Fibroblast of lung (primary cell): ENCODE measurements at places on chromosomes 2 and 18. TPM values are rescaled to one million over a fixed set of nuclear protein-coding genes. Genes with fewer than 3 reads are reported as not detected.

The HOXD11 gene
- total RNA-seq = not detected in 2 replicates

- no peak overlapping the region for H3K4me3 ChIP-seq
- H3K27ac ChIP-seq = no peak overlapping the region
- H3K36me3 ChIP-seq = no peaks in the 10 kb centered on the region
- H3K27me3 ChIP-seq = no peaks in the 10 kb centered on the region
These were observed 3.3 kb downstream of the WDR12 start for GRCh38 chr2:202908186-202908585.

GRCh38 chr2:135219226-135219625 is 167.1 kb downstream of the RAB3GAP1 start:
- no peaks in the 10 kb centered on the region for H3K36me3 ChIP-seq
- no peak for DNase-seq
- no peaks in the 10 kb centered on the region for H3K27me3 ChIP-seq
- H3K4me3 ChIP-seq = no peak overlapping the region
- no peak overlapping the region for H3K27ac ChIP-seq

GRCh38 chr18:38883111-38883510 is 1317.5 kb upstream of the CELF4 start:
- no peaks in the 10 kb centered on the region for H3K36me3 ChIP-seq
- H3K4me1 ChIP-seq = no peaks in the 10 kb centered on the region
- DNase-seq = no peak
- no peaks in the 10 kb centered on the region for H3K27me3 ChIP-seq

GRCh38 chr2:15166878-15167277 is 394.3 kb downstream of the NBAS start:
- H3K36me3 ChIP-seq = no peaks in the 10 kb centered on the region
- peaks cover 11% of the 10 kb centered on the region for H3K4me1 ChIP-seq
- no peaks in the 10 kb centered on the region for H3K27me3 ChIP-seq
- H3K27ac ChIP-seq = no peak overlapping the region
- H3K4me3 ChIP-seq = no peak overlapping the region

The MOGAT1 gene
- total RNA-seq = not detected in 2 replicates

GRCh38 chr2:232018181-232018580 is 56.7 kb downstream of the DIS3L2 start:
- no peak overlapping the region for H3K27ac ChIP-seq
- no peaks in the 10 kb centered on the region for H3K4me1 ChIP-seq
- no peak overlapping the region for H3K4me3 ChIP-seq
